NCI-H2081 treated with DMSO at 0.1 percent for 48 hours (cell line): ENCODE measurements at places on chromosomes 2 and 18.

GRCh38 chr2:119838179-119838578, 78.5 kb downstream of the PTPN4 start:
- no peak for DNase-seq

GRCh38 chr18:61333271-61333745, at the start of gene CDH20:
Gene CDH20, plus strand, starts transcription at chr18:61333430.
- DNase-seq, result no peak

DNA sequence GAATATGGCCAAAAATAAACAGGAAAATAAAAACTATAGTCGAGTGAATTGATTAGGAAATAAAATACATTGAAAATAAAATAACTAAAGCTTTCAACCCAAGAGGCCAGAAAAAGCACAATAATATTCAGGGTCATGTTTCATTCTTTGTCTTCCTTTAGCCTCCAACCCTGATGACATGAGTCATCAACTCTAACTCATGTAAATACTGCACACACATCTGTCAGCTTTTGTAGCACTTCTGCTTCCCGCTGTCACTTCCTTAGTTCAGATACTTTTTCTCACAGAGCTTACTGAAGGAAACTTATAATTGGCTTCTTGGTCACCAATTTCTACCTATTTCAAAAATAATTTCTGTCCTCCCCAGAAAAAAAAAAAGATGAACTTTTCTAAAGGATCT, 112.8 kb downstream of the UPP2 start:
- no peak for DNase-seq

DNA sequence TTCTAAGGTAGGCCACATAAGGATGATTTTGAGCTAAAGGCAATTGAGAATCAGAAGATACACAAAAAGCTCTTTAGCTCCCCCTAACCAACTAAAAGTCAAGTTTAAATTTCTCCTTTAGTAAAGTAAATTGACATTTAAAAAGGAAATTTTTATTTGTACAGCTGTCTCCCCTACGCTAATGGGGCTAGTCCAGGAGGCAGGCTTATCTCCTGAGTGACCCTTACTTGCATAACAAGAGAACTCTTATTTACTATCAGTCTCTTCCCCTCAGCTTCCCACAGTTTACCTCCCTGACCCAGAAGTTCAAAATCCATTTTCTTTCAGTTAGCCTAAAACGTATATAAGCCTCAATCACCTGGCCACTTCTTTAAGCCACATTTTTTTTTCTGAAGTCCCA, 1002.8 kb upstream of the NRXN1 start:
- peak; percentile 26 for DNase-seq

- peak; percentile 49 for DNase-seq
Measured at GRCh38 chr2:208466151-208466919, 59.7 kb downstream of the PTH2R start.

DNA sequence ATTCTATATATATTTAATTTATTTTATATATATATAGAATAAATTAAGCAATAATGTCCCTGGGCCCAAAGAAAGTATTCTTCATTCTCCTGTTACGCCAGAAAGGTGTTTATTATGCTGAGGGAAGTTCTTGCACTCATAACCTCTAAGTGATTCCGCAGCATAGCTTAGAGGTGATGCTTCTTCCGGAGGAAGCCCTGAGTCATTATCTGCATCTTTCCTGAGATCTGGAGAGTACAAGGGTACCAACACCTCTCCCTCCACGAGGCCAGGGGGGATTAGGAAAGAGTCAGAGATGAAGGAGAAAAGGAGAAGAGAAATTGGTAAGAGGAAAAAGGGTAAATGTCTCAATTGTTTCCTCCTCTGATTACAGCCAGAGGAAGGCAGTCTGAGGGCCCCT, 43.1 kb upstream of the RTN4 start:
- no peak for DNase-seq

GRCh38 chr2:238339395-238339780, 19.1 kb downstream of the TRAF3IP1 start:
- DNase-seq, result no peak

- no peak for DNase-seq
Measured at GRCh38 chr2:240203788-240204270, 63.4 kb upstream of the OTOS start.

- DNase-seq, result peak; percentile 28
Measured at GRCh38 chr2:28958689-28959088, 22.4 kb upstream of the TOGARAM2 start.

DNA sequence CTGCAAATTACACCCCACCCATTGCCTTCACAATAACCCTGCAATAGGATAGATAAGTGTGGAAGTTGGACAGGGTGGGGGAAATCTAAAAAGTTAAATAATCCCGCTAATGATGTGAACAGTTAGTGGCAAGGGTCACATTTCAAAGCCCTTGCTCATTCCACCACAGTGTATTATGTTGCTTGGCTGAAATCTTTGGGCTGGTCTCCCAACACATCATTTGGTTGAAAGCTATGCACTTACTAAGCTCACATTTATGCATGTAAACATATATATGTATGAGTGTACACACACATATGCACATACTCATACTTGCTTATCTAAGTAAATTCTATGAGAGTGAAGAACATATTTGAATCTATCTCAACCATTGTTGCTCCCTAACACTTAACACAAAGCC, 197.8 kb downstream of the RDH14 start:
- no peak for DNase-seq

GRCh38 chr2:239917957-239918481, 107.1 kb downstream of the NDUFA10 start:
- no peak for DNase-seq
